CD4-positive, alpha-beta T cell treated with Interleukin-10 for 1 hour (primary cell): ENCODE measurements at places on chromosomes 16 and 17.

- no peak for DNase-seq
Observed at GRCh38 chr17:79984877-79985276, 50.8 kb downstream of the TBC1D16 start.

GRCh38 chr17:35286120-35286781 lies 43.4 kb downstream of the SLFN5 start:
- peak; percentile 51 for DNase-seq

DNA sequence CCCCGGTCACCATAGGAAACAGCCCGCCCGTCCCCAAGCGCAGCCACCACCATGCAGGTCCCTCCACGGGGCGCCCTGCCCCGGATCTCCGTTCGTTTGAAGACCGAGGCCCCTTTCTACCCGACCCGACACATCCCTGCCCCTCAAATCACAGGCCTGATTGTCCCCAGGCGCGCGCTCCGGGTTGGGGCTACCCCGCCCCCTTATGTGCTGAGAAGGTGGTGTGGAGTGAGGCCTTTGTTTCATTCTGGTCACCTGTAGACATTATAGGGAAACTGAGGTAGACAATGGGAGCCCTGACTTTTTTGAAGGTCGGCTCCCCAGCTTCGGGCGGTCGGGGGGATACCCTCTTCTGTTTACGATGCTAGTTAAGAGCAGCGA lies 763 bp upstream of the ACTG1 start:
- peak; percentile 58 for DNase-seq

GRCh38 chr16:63037761-63038396 lies 1001.6 kb upstream of the CDH8 start:
- DNase-seq: no peak

GRCh38 chr17:19274893-19275292 lies 37.7 kb downstream of the EPN2 start:
- no peak for DNase-seq

DNA sequence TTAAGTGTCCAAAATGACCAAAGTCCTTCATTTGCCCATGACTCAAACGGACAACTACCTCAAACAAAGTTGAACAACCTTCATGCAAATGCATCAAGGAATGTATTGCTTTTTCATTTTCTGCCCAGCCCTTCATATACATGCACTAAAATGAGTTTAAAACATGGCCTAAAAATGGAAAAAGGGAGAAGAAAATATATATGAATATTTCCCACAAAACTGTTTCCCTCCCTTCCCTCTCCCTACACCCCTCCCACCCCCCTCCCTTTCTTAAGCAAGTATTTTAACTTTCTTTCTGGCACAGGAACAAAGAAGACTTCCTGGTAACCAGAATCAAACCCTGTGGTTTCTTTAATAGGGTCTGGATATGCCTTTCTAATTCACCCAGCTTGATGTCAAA lies 5.5 kb upstream of the FBXL20 start:
- DNase-seq: no peak

DNA sequence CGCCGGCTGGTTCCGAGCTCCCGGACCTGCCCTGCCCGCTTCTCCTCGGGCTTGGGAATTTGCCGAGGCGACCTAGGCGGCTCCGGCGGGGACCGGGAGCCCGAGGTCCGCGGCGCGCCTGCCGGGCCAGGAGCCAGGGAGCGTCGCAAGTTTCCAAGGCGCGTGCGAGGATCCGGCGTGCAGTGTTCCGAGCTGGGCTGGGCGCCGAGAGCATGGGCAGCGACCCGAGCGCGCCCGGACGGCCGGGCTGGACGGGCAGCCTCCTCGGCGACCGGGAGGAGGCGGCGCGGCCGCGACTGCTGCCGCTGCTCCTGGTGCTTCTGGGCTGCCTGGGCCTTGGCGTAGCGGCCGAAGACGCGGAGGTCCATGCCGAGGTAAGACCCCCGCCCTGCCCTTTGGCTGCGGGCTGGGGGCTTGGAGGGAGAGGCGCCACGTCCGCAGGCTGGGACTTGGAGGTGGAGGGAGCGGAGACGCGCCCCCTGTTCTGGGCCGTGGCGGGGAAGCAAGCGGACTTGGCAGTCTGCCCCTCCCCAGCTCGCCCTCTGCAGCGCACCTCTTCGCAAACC lies 668 bp downstream of the MMP15 start:
- no peak for DNase-seq

DNA sequence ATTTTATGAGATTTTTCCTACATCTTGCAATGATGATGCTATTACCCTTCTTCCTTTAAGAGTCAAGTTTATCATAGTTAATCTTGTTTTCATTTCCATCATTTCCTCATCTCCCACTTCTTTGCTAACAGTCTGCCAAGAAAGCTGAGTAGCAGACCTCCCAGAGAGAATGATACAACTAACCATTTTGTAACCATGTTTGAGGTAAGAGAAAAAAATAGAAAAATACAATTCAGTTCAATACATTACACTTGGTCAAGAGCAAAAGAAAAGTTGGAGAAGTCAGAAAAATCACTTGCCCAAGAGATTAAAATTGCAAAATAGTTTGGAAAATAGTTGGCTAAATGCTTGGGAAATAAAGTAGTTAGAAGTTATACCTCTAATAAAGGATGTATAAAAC lies 154.4 kb downstream of the ABCA8 start:
- no peak for DNase-seq

DNA sequence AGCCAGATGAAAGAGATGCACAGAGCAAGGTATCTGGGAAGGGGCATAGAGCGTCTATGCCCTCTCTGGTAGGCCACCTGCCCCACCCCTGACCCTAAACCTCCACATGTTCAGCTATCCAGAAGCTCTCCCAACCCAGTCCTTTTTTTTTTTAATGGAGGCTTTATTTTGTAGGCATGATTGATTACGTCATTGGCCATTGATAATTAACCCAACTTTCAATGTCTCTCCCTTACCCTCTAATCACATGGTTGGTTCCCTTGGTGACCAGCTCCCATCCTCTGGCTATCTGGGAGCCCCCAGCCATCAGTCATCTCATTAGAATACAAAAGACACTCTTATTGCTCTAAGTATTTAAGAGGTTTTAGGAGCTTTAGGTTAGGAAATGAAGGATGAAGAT lies 14.3 kb upstream of the CES5A start:
- DNase-seq: no peak

GRCh38 chr17:17935321-17936271 lies 36.6 kb downstream of the TOM1L2 start:
- no peak for DNase-seq

DNA sequence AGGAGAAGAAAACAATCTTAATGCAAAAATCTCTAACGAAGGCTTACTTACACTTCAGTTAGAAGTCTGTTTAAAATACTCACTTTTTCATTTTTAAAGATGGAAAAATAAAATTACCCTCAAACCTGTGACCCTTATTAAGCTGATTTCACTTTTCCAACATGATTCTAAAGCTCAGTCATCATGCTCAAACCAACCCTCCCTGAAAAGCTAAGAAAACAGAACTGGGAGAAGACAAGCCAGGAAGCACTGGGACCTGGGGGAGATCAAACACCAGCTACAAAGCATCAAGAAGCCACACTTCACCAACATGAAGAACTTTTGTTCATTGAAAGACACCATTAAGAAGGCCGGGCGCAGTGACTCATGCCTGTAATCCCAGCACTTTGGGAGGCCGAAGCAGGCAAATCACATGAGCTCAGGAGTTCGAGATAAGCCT lies 88.8 kb downstream of the LITAF start:
- DNase-seq: no peak

- DNase-seq: peak; percentile 53
Observed at GRCh38 chr16:67100569-67101310, 9.0 kb upstream of the PHAF1 start.

DNA sequence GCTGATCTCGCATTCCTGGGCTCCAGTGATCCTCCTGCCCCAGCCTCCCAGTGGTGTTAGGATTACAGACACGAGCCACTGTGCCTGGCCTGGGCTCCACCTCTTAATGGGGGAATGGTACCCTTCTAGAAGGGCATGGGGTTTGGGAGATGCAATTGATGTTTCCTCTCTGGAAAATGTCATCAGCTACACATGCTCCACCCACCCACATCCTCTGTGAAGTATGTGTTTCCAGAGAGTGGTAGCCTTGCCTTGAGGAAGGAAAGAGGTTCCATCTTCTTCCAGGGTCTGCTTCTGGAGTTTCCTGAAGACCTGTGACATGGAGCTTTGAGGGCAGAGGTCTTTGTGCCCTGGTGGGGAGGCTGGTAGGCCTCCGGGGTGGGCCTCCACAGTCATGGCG lies 45.2 kb upstream of the GSE1 start:
- no peak for DNase-seq

DNA sequence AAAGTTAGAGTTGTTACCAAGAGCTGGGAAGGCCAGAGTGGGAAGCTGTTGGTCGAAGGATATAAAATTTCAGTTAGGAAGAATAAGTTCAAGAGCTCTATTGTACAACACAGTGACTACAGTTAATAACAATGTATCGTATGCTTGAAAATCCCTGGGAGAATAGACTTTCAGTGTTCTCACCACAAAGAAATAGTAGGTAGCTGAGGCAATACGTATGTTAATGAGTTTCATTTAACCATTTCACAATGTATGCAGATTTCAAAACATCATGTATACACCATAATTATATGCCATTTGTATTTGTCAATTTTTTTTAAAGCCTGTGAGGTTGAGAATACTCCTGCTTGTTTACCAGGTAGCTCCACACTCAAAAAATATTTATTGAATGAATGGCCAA lies 41.5 kb upstream of the MYOCD start:
- DNase-seq: no peak

- no peak for DNase-seq
Observed at GRCh38 chr17:66967837-66968543, 3.5 kb downstream of the CACNG4 start.

GRCh38 chr16:63943566-63943965 lies 1178.3 kb downstream of the CDH11 start:
- no peak for DNase-seq

GRCh38 chr16:11117576-11118211 lies 138.3 kb downstream of the SOCS1 start:
- DNase-seq: no peak

DNA sequence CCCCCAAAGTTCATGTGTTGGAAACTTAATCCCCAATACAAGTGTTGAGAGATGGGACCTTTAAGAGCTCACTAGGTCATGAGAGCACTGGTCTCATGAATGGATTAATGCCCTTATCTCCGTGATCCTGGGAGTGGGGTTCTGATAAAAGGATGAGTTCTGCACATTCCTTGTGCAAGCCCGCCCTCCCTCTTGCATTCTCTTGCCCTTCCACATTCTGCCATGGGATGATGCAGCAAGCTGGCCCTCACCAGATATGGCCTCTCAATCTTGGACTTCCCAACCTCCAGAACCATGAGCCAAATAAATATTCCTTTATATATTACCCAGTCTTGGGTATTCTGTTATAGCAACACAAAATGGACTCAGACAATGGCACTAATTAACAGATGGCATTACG lies 14.1 kb downstream of the GLG1 start:
- no peak for DNase-seq

GRCh38 chr16:78430281-78430680 lies 330.8 kb downstream of the WWOX start:
- DNase-seq: no peak

DNA sequence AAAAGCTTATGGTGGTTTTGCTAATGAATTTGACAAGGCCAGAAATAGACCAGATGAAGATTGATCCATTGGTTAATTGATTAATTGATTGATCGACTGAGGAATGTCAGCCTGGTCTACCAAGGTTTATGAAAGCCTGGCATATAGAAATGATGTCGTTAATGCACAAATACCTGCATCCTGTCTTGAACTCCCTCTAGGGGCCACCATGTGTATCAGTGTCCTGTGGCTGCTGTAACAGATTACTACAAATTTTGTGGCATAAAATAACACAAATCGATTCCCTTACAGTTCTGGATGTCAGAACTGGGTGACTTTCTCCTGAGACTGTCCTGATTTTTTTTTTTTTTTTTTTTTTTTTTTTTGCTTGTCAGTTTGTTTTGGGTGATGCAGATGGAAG lies 553.2 kb downstream of the MAF start:
- peak; percentile 43 for DNase-seq

DNA sequence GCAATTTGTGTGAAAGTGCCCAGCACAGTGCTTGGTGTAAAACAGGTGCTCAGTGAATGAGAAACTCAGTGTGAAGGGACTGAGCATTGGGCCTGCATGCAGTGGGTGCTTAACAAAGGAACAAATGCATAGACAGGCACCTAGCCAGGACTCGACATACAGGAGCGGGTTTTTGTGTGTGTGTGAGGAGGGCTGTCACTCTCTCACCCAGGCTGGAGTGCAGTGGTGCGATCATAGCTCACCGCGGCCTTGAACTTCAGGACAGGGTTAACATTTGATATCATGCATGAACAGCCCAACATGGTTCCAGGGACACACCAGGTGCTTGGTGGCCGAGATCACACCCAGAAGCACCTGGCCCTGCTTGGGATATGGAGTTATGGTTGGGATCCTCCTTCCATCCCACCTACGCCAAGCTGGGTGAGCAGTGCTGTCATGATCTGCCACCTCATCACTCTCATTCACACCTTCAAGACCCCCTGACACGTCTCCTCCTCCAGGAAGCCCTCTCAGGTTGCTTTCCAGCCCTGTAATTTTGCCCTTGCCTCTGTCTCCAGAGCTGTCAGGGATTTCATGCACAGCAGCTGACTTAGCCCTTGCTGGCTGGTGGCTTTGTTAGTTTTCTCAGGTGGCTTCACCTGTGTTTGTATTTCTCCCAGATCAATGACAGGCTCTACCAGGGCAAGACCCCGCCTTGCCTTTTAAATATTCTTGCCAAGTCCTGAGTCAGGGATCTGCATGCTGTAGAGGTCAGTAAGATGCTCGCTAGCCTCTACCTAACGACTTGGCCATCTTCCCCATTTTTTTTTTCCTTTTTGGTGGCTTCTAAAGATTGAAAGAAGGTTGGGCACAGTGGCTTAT lies 66.4 kb downstream of the OR1D5 start:
- DNase-seq: no peak

- no peak for DNase-seq
Observed at GRCh38 chr17:5413682-5414081, 5.8 kb downstream of the NUP88 start.

DNA sequence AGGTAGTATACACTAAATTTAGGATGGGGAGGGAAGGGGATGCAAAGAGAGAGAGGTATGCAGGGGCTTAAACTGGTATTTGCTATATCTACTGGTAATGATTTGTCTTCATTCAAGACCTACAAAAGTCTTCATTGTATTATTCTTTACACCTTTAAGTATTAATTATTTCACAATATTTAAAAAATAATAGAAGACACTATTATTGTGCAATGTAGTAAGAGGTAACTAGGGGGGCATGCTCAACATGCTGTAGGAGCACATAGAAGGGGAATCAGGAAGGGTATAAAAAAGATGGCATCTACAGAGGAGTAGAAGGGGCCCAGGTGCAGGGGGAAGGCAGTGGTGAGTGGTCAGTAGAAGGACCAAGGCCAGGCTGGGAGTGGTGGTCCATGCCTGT lies 14.9 kb upstream of the CCR7 start:
- no peak for DNase-seq

- DNase-seq: no peak
Observed at GRCh38 chr17:1989135-1989534, 36.0 kb downstream of the RTN4RL1 start.

GRCh38 chr17:47427985-47428384 lies 102.9 kb upstream of the NPEPPS start:
- no peak for DNase-seq
